MG63 (cell line): ENCODE measurements at places on chromosomes 12 and 14. TPM values are rescaled to one million over a fixed set of nuclear protein-coding genes. Genes with fewer than 3 reads are reported as not detected.

FAM181A gene
- total RNA-seq, result not detected in 2 replicates

LRFN5 gene
- not detected in 2 replicates for total RNA-seq

ANO2 gene
- not detected in 2 replicates for total RNA-seq

NPFF gene
- total RNA-seq, result not detected in 2 replicates

TBX3 gene
- 7.1 and 7.7 TPM in 2 replicates for total RNA-seq

IQSEC3 gene
- total RNA-seq, result not detected in 2 replicates

E2F7 gene
- total RNA-seq, result 2.4 and 2.5 TPM in 2 replicates

KRT3 gene
- total RNA-seq, result not detected in 2 replicates

MAP3K9 gene
- total RNA-seq, result 0.17 and 0.76 TPM in 2 replicates

ITGB7 gene
- total RNA-seq, result 1.6 TPM in 1 of 2 replicates, not detected in the other

SLC17A8 gene
- total RNA-seq, result not detected in 2 replicates

RNASE4 gene
- total RNA-seq, result 2.3 and 6.1 TPM in 2 replicates

SDR9C7 gene
- total RNA-seq, result not detected in 2 replicates

MIS18BP1 gene
- 14.3 and 14.6 TPM in 2 replicates for total RNA-seq

PIWIL1 gene
- total RNA-seq, result not detected in 2 replicates

BEGAIN gene
- 2.3 and 8.2 TPM in 2 replicates for total RNA-seq

TNFAIP2 gene
- total RNA-seq, result 86.5 and 90.4 TPM in 2 replicates

SRGAP1 gene
- 0.81 and 0.99 TPM in 2 replicates for total RNA-seq

TMEM229B gene
- 5.9 TPM in 1 of 2 replicates, not detected in the other for total RNA-seq

MTERF2 gene
- 4.3 and 5.0 TPM in 2 replicates for total RNA-seq

ASB2 gene
- not detected in 2 replicates for total RNA-seq

TMEM30B gene
- not detected in 2 replicates for total RNA-seq

CFAP73 gene
- total RNA-seq, result not detected in 2 replicates

NYNRIN gene
- total RNA-seq, result 0.30 TPM in 1 of 2 replicates, not detected in the other

APOF gene
- not detected in 2 replicates for total RNA-seq

PUS7L gene
- 19.1 and 24.3 TPM in 2 replicates for total RNA-seq

DPPA3 gene
- not detected in 2 replicates for total RNA-seq

SIX6 gene
- total RNA-seq, result not detected in 2 replicates

SRRM4 gene
- not detected in 2 replicates for total RNA-seq

ARF3 gene
- 77.7 and 79.1 TPM in 2 replicates for total RNA-seq

STXBP6 gene
- total RNA-seq, result 1.4 TPM in 1 of 2 replicates, not detected in the other

TUNAR gene
- total RNA-seq, result not detected in 2 replicates

MAP1LC3B2 gene
- 0.26 TPM in 1 of 2 replicates, not detected in the other for total RNA-seq

SYCP3 gene
- total RNA-seq, result not detected in 2 replicates

CABP1 gene
- total RNA-seq, result not detected in 2 replicates

C12orf56 gene
- total RNA-seq, result 0.26 TPM in 1 of 2 replicates, not detected in the other

CCDC197 gene
- not detected in 2 replicates for total RNA-seq

RASSF3 gene
- 10.1 and 10.3 TPM in 2 replicates for total RNA-seq

KRT72 gene
- not detected in 2 replicates for total RNA-seq

COCH gene
- 6.2 and 7.0 TPM in 2 replicates for total RNA-seq

FOXG1 gene
- 0.03 and 0.67 TPM in 2 replicates for total RNA-seq

POU6F1 gene
- 0.74 and 2.7 TPM in 2 replicates for total RNA-seq

RNF212B gene
- total RNA-seq, result not detected in 2 replicates

CLEC14A gene
- total RNA-seq, result not detected in 2 replicates

C12orf57 gene
- 136 and 311 TPM in 2 replicates for total RNA-seq
